ENCODE measurements at places on chromosomes 4 and X.

- DNase-seq: no peak
These were observed 179.6 kb downstream of the KDR start for GRCh38 chr4:54945838-54946237.

DNA sequence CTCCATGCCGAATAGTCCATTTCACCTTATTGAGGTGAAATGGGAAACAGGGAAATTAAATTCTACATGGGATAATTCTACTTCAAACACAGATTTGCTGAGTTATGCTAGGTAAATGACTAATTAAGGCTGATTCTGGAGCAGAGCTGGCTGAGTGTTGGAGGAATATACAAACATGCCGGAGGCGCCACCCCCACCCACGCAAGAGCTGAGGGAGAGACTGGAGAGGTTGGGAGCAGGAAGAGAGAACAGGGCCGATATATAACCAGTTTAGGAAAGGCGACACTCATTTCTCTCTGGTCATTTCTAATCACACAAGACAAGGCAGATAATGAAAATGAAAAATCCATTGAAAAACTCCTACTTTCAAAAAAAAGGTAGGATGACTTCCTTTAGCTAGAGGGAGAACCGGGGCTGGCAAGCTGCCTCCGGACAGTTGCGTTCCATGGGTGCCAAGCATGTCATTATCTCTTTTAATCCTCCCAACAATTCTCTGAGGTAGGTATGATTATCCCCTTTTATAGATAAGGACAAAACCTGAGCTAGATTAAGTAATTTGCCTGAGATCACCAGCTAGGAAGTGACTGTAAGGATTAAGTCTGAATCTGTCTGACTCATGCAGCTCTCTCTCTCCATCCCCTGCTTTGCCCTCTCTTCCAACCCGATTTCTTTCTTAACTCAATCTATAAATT is 27.6 kb upstream of the CFAP299 start:
- peak; percentile 5 for DNase-seq

DNA sequence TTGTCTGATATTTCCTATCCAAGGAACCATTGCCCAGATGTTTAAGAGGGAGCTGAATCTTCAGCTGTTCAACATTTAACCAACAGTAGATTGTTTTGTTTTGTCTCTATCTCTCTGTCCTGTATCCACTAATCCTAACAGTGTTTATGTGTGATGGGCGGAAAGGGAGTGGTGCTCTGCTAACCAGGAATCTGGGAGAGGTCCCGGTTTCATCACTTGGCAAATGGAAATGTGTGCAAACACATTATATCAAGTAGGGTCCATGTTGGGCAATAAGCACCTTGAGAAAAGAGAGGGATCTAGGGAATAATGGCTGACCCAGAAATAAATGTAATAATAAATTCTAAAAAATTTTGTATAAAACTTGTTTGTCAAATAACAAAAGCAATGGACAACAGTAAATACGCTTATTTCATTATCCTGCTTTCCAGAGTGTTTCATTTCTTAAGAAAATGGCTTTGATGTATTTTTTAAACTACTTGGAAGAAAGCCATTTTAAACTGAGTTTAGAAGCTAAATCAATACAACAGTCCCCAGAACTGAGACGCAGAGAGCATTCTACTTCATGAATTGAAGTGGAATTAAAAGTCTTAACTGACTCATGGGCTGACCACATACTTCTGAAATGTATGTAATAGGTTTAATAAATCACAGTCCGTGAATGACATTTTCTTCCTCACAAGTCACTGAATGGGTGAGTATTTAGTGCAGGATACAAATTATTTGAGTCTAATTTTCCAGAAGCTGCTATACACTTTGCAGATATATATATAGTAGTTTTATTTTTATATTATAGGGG is 55.8 kb downstream of the EMCN start:
- DNase-seq: no peak

DNA sequence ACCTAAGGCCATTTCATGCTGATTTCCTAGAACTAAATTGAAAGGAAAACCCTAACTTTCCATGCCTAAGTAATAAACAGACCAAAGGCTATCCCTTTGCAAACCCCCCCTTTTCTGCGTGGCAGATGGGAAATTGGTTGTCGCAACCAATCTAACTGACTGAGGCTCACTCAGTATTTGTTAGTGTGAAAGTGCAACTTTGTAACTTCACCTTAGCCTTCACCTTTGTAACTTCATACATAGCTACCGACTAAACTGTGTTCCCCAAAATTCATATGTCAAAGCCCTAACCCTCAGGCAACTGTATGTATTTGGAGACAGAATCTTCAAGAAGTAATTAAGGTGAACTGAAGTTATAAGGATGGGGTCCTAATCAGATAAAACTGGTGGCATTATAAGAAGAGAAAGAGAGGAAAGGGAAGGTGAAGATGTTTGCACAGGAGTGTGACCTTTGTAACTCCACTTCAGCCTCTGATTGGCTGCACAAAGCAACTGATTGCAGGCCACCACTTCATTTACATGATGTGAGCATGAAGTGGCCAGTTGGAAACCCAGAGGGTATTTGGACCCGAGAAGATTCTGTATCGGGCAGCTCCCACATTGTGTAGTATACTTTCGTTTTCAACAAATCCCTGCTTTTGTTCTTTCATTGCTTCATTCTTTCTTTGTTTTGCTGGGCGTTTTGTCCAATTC is 4.9 kb upstream of the TMEM33 start:
- DNase-seq: no peak

GRCh38 chr4:99156992-99157391 is 12.9 kb upstream of the ADH4 start:
- DNase-seq: no peak

- DNase-seq: no peak
These were observed 81.6 kb downstream of the SORBS2 start for GRCh38 chr4:185730387-185730786.

DNA sequence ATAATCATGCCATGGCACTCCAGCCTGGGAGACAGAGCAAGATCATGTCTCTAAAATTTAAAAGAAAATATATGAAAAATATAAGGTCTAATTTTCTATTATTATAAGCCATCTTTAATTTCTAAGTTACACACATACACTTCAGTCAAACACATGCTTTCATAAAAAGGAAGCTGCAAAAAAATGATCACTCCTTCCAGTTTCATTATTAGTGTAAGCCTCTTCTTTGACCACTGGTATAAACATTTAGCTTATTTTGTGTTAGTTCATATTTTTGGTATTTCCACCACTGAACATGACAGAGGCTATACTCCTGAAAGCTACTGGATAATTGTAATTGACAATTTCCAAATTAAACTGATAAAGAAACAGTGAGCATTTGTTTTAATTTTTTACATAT is 163.3 kb upstream of the USP38 start:
- no peak for DNase-seq

DNA sequence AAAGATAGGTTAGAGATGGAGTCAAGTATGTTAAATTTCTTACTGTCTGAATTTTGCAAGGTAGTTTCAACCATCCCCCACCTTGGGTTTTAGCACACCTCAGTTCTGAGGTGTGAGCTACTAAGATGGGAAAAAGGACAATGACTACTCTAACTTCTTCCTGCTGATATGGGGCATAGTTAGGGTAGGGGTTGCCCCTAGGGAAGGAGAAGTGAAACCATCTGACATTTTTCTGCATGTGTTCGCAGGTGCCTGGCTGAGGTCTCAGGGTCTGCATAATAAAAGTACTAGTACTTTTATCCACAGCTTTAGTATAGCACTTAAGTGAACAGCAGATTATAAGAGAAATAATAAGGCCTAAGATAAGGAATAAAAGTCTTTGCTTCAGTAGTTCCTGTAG is 129.5 kb upstream of the CYSLTR1 start:
- no peak for DNase-seq

- no peak for DNase-seq
These were observed 224.7 kb downstream of the CENPC start for GRCh38 chr4:67320645-67321044.

DNA sequence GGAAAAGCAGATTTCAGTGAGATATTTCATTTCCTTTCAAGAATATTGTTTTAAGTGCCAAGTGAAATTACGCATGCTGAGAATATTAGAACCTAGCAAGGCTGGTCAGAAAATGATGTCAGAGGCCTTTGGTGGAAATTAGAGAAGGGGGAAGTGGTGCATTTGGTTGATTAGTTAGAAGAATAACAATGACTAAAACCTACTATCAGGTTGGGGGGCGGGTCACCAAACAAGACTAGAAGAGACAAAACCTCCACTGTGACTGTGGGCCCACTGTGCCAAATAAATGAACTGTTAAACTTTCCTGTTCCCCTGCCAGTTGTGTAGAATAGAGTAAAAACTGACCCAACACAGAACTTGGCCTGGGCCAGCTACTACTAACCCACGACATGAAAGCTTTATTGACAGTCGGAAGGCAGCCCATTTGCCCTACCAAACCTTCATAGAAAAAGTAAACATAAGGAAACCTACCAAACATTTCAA is 2.9 kb downstream of the RAPGEF2 start:
- DNase-seq: no peak

DNA sequence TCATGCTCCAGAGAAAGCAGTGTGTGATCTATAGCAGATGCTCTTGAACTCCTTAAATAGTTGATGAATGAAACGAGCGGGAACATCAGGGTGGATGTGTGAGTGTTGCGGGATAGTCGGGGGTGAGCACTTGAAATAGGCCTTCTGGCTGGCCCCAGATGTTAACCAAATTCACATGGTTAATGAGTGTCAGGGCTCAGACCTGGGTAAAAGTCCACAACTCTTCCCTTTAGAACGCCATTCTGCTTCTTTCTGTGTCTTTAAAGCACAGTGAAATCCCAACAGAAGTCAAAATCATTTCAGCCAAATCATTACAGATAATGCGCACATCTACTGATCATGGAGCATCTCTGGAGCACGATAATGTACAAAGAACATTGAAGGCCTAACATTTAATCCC is 249.4 kb upstream of the BOD1L1 start:
- no peak for DNase-seq

GRCh38 chrX:112085149-112085548 is 2.6 kb upstream of the TRPC5 start:
- no peak for DNase-seq

GRCh38 chr4:105232374-105232773 is 85.7 kb downstream of the TET2 start:
- no peak for DNase-seq

GRCh38 chrX:154333837-154334271 is 38.3 kb downstream of the TKTL1 start:
- no peak for DNase-seq

- DNase-seq: no peak
These were observed 72.7 kb upstream of the HGFAC start for GRCh38 chr4:3368841-3369760.

DNA sequence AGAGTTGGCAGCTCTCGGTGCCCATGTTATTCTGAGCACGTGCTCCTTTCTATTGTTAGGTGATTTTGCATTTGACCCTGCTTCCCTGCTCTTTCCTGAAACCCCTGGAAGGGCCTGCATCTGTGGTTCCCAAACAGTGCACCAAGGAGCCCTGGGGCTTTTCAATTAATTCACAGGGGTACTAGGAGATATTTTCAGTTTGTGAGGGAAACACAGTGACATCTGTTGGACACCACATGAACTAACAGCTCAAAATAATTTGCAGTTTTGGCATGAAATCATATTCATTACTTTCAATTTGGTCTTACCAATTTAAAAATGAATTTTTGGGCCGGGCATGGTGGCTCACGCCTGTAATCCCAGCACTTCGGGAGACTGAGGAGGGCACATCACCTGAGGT is 156.6 kb downstream of the GATB start:
- DNase-seq: peak; percentile 44

DNA sequence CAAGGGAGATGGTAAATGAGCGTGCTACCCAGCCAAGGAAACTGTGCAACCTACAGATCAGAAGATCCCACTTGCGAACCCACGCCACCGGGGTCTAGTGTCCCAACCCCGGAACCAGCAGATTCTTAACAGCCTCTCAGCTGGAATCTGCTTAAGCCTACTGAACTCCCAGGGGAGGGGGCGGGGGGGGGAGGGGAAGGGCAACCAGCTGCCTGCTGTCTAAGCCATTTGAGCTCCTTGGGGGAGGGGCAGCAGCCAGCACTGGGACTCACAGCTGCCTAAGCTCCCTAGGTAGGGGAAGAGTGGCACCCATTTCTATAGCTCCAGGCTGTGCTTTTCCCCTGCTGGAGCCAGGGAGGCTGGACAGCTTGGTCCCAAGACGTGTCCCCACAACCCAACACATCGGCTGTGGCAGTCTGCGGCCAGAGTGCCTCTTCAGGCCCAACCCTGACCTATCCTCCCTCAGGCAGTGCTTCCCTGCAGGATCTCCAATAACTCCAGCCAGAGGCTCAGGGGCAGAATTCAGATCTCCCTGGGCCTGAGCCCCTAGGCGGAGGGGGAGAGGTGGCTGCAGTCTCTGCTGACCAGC is 289.2 kb downstream of the LDB2 start:
- no peak for DNase-seq
